ENCODE measurements at places on chromosomes 7 and 10.

- DNase-seq, result no peak
Measured at GRCh38 chr10:104034401-104035193, 51.1 kb downstream of the COL17A1 start.

GRCh38 chr7:151351027-151351426 lies 9.4 kb downstream of the NUB1 start:
- no peak for DNase-seq

GRCh38 chr7:4791738-4792536 lies 16.5 kb downstream of the AP5Z1 start:
- DNase-seq, result no peak

GRCh38 chr10:73647875-73648651 lies 6.8 kb upstream of the MYOZ1 start:
- DNase-seq, result no peak

GRCh38 chr7:36967387-36967786 lies 243.1 kb upstream of the AOAH start:
- peak; percentile 62 for DNase-seq

DNA sequence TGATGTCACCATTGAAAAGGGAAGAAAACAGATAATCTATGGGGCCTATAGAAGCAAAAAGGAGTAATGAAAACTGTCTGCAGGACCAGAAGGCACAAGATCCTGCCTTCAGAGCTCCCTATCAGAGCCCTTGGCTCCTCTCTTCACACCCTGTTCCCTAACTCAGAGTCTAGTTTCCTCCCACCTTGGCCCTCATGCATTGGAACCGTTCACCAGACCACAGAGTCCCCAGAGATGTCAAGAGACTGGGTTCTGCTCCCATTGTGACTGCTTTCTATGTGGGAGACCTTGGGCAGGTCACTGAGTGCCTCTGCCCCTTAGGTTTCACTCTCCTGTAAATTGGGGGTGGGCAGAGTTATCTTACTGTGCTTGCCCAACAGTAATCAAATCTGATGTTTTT lies 80.1 kb upstream of the RPA3 start:
- no peak for DNase-seq

DNA sequence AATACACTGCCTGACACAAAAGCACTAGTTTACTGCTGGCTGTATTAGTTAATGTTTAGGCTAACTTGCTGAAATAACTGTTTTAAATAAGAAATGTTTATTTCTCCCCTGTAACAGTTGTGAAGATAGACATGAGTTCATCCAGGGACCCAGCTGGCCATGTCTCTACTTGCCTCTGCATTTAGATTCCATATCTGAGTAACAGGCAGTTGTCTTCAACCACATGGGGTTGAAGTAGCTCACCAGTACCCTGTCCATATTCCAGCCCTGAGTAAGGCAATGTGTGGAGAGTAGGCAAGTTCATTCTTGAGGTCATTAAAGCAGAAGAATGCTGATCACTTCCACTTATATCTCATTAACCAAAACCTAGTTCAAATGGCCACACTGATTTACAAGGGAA lies 31.1 kb upstream of the RSBN1L start:
- DNase-seq, result no peak

DNA sequence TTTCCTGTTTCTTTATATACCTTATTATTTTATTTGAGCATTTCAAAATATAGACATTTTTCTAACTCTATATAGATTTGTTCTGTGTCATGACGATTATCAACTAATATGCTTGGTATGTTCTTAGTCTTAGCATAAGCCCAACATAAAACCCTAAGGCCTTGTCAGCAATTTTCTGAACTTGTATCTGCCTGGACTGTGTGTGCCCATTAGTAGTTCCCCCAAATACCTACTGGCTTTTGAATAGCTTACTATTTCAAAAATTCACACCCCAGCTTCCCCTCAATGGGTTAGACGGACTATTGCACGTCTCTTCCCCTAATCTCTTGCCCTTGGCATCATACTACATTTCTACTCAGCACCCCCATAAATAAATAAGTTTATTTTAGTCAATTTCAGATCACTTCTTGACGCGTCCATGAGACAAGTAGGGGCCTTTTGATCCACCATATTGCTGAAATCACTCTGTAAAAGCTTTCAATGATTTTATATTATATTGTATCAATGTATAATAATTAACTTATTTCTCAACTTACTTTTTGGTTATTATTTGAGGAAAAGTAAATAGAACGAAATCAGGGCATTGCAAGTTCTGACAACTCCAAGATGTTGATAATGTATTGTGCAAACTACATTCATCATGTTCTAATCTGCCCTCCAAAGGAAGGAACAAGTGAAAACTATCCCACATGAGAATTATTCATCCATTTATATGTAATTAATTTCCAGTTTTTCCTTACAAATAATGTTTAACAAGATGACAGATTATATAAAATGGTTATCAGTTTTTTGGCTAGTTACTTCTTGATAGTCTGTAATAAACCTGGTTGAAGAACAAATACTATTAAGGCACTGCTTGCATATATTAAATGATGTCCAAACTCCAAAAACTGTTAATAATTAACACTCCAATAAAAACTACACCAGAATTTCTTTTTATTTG lies 1.1 kb upstream of the AKR1C3 start:
- no peak for DNase-seq

- no peak for DNase-seq
Measured at GRCh38 chr7:127550247-127550646, 35.1 kb downstream of the GCC1 start.

GRCh38 chr7:33788531-33788930 lies 116.8 kb upstream of the BMPER start:
- no peak for DNase-seq

- DNase-seq, result no peak
Measured at GRCh38 chr7:115226410-115226809, 304.5 kb downstream of the MDFIC start.

DNA sequence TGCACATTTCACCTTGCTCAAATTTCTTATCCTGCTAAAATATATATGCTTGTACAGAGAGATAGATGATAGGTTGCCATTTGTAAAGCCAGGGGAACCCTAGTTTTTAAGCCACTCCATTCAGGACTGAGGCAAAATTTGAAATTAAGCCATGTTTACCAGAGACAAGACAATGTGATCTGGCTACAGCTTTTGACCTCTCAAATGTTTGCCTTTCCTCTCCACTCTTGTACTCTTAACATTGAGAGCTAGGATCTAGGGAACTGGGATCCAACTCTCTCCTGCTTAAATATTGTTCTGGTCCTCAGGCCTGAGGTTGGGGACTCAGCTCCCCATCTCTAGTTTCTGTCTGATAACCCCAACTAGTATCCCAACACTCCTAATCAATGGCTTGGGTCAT lies 15.9 kb downstream of the HYAL4 start:
- no peak for DNase-seq

GRCh38 chr7:131904760-131905327 lies 348.4 kb upstream of the PODXL start:
- DNase-seq, result no peak

- no peak for DNase-seq
Measured at GRCh38 chr10:124579011-124579399, 117.4 kb downstream of the LHPP start.

- no peak for DNase-seq
Measured at GRCh38 chr7:150569245-150569955, 2.2 kb downstream of the GIMAP4 start.

- DNase-seq, result peak; percentile 68
Measured at GRCh38 chr10:113540845-113541548, 11.9 kb upstream of the HABP2 start.

DNA sequence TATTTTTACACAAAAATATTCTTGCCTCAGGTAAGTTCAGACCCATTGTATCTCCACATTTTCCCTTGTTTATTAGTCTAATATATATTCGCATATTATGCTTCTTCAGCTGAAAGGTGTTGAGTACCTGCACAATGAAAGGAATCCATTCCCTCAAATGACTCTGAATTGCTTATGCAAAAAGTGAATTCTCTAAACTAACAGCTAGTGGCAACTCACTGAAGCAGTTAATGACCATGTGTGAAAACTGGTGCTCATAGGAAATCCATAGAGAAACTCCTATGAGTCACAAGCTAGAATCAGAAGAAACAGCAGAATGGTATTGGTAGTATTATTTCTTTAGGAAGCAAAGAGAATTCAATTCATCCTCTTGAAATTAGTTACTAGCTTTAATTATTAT lies 33.5 kb upstream of the RNF148 start:
- no peak for DNase-seq

GRCh38 chr10:14322526-14323188 lies 8.1 kb downstream of the FRMD4A start:
- no peak for DNase-seq

GRCh38 chr7:52257890-52258289 lies 777.5 kb upstream of the POM121L12 start:
- DNase-seq, result no peak

DNA sequence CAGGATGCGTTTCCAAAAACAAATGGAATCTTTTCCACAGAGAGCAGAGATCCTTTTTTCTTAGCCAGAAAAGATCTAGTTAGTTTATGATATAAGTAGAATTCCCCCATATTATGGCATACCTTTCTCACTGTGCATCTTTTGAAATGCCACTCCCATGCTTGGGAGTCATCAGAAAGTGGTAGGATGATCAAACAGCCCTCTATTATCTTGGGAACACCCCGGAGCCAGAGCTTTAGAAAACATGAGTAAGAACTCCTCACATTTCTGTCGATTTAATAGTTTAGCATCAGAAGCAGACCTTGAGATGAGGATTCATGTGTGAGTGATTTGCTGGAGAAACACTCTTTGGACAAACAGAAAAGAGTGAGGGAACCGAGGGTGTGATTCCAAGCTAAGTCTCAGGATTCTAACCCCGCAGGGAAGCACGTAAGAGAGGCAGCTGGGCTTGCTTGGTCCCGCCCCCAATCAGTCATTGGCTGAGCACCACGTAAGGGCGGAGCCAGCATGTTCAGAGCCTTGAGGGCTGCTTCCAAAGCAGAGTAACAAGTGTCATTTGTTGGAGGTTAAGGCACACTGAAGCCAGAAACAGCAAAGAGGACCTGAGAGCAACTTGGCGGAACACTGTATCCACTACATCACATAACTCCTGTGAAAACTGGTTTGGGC lies 43.7 kb upstream of the NXPH1 start:
- no peak for DNase-seq

DNA sequence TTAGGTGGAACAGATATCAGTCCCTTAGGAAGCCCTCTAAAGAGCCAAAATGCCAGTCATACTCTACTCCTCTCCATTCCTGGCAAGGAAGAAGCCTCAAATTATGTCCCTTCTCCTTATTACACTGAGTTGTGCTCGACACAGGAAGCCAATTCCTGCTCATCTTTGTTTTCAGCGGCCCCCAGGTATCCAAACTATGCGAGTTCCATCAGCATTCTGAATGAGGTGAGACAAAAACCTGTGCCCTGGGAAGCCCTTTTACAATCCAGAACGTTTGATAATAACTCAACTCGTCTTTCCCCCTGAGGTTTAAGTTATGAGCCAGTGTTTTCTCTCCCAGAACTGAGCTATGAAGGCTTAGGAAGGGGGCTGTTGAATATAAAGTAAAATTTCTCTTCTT lies 580.5 kb downstream of the NXPH1 start:
- DNase-seq, result no peak

- no peak for DNase-seq
Measured at GRCh38 chr10:4545062-4545461, 280.9 kb upstream of the AKR1E2 start.

- no peak for DNase-seq
Measured at GRCh38 chr7:105920766-105921165, 42.3 kb upstream of the CDHR3 start.

DNA sequence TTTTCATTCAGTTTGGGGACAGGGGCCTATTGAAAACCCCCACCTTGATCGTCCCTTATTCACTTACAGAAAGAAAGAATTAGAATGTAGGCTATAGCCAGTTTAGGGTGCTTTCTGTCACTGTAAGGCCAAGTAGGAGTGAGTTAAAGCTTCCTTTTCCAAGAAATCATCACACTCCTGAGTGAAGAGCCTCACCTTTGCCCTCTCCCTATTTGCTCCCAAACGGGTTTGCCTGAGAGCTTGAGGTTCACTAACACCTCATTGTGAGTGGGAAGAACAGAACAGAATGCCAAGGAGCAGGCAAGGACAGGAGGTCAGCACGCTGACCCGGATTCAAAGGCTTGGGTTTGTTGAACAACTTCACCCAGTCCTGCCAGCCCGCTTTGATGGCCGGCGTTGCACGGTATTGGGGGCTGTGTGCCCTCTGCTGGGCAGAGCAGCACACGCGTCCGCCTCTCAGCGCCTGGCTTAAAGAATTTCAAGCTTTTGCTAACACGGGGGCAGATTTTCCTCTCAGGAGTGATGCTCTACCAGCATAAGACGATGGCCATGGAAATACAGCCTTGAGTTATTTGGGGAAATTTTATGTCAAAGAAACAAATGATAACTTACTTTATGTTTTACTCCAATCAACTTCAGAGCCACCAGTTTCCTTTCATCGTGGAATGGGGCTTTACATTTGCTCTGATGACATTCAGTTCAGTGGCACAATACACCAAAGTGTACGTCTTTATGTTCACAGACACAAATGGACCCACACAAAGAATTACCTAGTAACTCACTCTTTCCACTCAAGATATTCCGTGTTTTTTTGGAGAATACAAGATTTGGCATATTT lies 470.0 kb downstream of the SUGCT start:
- peak; percentile 49 for DNase-seq

GRCh38 chr7:41830271-41830670 lies 127.4 kb upstream of the INHBA start:
- DNase-seq, result no peak

DNA sequence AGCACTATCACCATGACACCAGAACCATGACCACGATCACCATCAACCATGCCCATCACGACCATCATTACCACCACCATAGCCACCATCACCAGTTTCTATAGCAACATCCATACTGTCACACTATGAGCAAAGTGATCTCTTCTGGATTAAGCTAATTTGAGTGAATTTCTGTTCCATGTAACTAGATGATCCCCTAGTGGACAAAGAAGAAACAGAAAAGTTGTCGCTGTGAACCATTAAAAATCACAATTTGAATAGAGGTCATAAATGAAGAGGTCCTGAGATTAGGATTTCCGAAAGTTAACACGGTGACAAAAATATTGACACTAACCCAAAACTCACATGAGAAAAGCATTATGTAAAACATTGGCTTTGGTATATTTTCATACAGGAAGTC lies 77.6 kb downstream of the CLRN3 start:
- DNase-seq, result no peak

GRCh38 chr10:46550076-46550790 lies 6.2 kb downstream of the GPRIN2 start:
- DNase-seq, result no peak

GRCh38 chr10:13672548-13672947 lies 85.8 kb downstream of the PRPF18 start:
- DNase-seq, result no peak

- no peak for DNase-seq
Measured at GRCh38 chr7:79590916-79591623, 137.6 kb upstream of the MAGI2 start.

DNA sequence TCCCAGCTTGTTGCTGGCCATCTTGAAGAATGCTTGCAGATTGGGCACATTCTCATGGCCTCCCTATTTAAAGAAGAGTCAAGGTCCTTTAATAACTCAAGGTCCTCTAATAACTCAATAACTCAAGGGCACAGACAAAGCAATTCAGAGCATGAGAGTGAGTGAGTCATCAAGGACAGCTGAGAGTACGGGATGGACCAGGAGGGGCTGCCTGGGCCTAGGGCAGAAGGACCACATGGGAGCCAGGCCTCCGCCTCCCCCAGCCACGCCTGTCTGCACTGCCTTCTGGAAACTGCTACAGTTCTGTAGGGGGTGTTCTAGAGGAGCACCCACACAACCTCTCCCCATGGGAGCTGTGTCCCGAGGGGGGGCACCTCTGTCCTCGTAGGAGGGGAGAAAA lies 48.9 kb downstream of the ZNF503 start:
- no peak for DNase-seq
